Mucosa of descending colon (tissue), 3 donors: ENCODE measurements at places on chromosomes 6 and 20. TPM values are rescaled to one million over a fixed set of nuclear protein-coding genes. Genes with fewer than 3 reads are reported as not detected.
A peak's percentile ranks its signal among the peaks of the same experiment; 100 is the strongest.

TCP11 gene
- not detected for total RNA-seq

DNA sequence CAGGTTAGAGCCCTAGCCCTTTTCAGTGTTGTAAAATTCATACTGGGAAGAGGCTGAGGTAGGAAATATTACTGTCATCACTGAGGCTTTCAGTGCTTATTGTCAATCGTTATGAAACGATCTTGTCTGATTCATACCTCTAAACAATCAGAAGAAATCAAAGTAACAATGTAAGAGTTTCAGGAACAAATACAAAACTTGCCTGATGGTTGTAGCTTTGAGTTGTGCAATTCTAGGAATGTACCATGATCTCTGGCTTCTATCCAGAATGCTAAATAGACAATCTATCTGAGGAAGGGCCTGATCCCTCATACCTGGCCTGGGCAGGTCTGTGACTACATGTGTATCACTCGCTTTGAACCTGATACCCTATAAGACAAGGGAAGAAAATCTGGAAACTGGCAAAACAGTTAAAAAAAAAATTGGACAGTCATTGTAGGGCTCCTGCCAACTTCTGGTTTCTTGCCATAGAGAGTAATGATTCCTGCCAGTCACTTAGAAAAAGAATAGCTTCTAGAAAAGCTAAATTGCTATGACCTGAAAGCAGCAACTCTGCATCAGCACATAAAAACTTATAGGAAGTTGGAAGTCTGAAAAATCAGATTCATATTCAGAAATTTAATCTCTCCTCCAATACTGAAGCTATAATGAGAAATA lies 234.7 kb downstream of the BTBD9 start:
- DNase-seq, result no peak

- no peak for DNase-seq
These were observed 71.8 kb upstream of the ANKEF1 start for GRCh38 chr20:9963029-9963428.

- DNase-seq, result peak; percentile 67
These were observed 152.1 kb downstream of the TFAP2C start for GRCh38 chr20:56781108-56781739.

HRH3 gene
- total RNA-seq, result 0.09 TPM

DEFB132 gene
- not detected for total RNA-seq

GRCh38 chr20:2363187-2363586 lies 17.5 kb upstream of the TGM6 start:
- DNase-seq, result no peak

NRSN1 gene
- not detected for total RNA-seq
